ENCODE measurements at places on chromosomes 11 and 22. TPM values are rescaled to one million over a fixed set of nuclear protein-coding genes. Genes with fewer than 3 reads are reported as not detected.

NXPE1 gene
- total RNA-seq: not detected

TRIM51G gene
- total RNA-seq: not detected

GNG3 gene
- total RNA-seq: not detected

LBHD1 gene
- 5.9 TPM for total RNA-seq

KCNK4 gene
- total RNA-seq: not detected

OR52E8 gene
- not detected for total RNA-seq

SLC22A24 gene
- not detected for total RNA-seq

SCUBE1 gene
- 0.94 TPM for total RNA-seq

TCP11L1 gene
- 9.2 TPM for total RNA-seq

Measured in mononuclear cell (primary cell).